ENCODE measurements at places on chromosomes 3 and 15.

DNA sequence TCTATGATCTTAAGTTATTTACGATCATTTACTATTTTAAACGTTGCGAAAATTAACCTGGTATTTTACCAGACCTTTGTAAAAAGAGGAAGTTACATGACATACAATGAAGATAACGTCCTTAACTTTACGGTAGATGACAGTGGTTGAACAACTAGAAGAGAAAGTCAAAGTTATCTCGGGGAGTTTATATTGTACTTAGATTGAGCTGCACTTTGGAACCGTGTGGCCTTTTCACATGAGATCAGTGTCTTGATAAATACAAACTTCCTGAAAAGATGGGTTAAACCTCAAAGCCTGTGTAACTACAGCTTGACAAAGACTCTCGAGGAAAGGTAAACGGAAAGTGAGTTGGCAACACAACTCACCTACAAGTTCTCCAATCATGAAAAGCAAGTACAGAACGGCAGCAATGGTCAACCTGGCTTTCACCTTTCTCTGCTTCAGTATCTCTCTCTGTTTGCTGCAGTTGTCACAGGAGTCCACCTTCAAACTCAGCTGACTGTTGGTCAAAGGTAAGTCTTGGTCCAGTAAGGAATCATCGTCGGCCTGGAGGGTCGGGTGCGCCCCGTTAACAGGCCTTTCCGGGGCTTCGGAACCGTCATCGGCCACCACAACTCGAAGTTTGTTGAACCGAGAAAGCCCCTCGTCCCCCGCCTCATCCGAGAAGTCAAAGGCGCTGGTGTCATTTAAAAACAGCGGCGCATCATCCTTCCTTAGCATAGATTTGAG is 793 bp downstream of the SLC30A4 start:
- DNase-seq = peak; percentile 35

GRCh38 chr15:73717206-73717605 is 33.0 kb downstream of the CD276 start:
- no peak for DNase-seq

DNA sequence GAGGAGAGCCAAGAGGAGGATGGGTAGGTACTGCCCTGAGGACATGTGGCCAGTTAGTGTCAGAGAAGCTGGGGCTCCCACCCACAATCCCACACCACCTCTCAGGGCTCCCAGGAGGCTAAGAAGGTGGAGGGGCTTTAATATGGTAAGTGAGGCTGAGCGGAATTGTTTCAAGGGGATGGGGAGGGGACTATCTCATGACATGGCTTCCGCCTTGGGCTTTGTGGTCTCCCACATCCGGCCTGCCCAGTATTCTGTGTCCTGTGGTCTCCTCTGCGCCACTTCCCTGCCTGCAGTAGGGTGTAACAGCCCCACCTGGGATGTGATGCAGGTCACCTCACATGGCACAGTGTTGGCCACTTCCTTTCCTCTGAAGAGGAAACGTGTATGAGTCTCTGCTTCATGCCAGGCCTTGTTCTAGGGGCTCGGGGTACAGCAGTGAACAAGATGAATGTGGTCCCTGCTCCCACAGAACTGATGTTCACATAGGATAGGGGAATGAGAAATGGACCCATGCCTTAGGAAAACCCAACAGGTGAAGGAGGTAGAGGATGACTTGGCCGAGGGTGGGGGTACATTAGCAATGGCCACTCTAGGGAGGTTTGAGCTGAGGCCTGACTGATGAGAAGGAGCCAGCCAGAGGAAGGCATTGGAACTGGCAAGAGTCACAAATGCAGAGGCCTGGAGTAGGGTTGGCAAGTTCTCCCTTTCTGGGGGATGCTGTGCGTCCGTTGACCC is 3.2 kb downstream of the NEIL1 start:
- no peak for DNase-seq

GRCh38 chr3:126305427-126305826 is 51.8 kb downstream of the KLF15 start:
- no peak for DNase-seq

DNA sequence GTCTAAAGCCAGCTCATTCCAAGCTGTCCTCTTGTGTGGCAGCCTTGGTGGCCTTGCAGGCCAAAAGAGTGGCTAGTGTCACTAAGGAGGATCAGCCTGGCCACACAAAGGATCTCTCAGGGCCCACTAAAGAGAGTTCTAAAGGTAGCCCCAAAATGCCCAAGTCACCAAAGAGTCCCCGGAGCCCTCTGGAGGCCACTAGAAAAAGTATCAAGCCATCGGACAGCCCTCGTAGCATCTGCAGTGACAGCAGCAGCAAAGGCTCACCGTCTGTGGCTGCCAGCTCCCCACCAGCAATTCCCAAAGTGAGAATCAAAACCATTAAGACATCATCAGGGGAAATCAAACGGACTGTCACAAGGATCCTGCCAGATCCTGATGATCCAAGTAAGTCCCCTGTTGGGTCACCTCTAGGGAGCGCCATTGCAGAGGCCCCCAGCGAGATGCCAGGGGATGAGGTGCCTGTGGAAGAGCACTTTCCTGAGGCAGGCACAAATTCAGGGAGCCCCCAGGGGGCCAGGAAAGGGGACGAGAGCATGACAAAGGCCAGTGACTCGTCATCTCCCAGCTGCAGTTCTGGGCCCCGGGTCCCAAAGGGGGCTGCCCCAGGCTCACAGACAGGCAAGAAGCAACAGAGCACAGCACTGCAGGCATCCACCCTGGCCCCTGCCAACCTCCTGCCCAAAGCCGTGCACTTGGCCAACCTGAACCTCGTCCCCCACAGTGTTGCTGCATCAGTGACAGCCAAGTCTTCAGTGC is 33.5 kb upstream of the ALPK3 start:
- no peak for DNase-seq

DNA sequence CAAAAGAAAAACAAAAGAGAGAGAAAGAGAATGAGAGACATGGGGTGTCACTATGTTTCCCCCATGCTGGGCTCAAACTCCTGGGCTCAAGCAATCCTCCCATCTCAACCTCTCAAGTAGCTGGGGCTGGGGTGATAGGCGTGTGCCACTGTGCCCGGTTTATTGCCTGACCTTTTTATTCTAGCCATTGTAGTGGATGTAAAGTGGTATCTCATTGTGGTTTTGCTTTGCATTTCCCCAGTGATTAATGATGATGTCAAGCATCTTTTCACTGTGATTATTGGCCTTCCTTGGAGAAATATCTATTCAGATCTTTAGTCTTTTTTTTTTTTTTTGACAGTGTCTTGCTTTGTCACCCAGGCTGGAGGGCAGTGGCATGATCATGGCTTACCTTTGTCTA is 37.7 kb upstream of the GK5 start:
- no peak for DNase-seq

DNA sequence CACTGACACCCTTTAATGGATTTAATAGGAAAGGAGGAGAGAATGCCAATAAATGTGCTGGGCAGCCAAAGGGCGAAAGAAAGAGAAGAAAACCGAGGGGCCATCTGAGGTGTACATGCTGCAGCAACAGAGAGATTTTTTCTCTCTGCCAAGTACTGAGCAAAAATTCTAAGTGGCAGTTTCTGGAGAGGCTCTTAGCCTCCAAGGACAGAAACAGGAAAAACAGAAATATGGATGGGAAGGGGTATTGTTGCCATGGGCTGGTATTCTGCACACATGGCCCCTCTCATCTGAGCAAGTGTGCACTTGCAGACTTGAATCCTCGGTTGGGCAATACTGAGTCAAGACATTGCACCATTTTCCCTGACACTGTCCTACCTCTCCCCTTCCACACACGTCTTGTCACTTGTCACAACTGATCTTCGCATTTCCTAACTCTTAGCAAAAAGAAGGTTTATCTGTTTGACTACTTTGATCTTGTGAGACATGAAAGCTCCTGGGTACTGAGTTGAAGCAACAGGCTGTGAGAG is 73.9 kb downstream of the PRICKLE2 start:
- no peak for DNase-seq

DNA sequence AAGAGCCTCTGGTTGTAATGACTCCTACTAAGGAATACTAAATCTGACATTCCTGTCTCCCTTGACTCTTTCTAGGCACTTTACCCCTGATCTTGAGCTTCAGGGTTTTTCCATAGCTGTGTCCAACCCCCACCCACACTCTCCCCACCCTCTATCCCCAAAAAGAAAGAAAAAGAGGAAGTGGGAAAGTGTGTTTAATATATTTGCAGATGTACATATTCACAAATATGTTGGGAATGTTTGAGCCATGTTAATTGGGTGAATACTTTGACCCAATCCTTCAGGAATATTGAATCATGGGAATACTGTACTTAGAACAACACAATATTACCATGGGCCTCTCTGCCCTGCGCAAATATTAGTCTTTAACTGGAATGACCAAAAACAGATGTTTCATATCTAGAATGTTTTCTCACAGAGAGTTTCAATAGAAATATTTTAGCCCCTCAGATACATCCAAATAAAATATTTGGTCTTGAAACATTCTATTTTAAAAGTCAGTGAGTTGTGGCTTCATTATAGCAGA is 19.8 kb upstream of the PFN2 start:
- peak; percentile 36 for DNase-seq

- no peak for DNase-seq
Measured at GRCh38 chr15:45442507-45443135, 64.3 kb upstream of the GATM start.

DNA sequence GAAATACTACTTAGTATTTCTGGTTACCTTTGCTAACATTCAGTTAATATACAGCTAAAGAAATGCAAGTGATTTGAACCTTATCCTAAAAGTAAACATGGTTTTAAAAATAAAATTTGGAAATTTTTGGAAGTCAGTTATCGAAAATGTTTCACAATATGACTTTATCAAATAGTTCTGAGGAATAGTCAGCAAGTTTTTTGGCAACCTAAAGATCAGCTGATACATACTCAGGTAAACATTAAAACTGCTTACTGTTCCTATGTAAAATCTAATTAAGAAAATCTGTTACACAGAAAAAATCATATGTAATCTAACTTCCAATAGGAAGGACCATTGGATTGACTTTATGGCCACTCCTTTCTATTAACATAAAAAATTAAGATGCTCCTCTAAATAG is 24.1 kb downstream of the IFT80 start:
- no peak for DNase-seq

- DNase-seq = peak; percentile 90
Measured at GRCh38 chr15:60379525-60380274, 18.1 kb downstream of the ANXA2 start.

DNA sequence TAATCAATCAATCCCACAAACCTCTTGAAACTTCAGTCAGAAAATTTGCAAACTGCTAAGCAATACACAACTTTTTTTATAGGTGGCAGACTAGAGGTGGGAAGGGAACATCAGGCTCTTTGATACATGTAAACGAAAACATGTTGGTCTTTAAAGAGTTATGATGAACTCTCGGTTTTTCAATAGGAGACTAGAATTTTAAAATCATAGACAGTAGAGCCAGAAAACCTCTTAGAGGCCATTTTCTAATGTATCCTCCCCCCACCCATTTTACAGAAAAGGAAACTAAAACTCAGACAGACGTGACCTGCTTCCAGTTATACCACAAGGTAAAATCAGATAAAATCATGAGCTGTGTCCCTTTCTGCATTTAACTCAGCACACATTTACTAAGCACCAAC is 179.1 kb upstream of the LPP start:
- DNase-seq = no peak

DNA sequence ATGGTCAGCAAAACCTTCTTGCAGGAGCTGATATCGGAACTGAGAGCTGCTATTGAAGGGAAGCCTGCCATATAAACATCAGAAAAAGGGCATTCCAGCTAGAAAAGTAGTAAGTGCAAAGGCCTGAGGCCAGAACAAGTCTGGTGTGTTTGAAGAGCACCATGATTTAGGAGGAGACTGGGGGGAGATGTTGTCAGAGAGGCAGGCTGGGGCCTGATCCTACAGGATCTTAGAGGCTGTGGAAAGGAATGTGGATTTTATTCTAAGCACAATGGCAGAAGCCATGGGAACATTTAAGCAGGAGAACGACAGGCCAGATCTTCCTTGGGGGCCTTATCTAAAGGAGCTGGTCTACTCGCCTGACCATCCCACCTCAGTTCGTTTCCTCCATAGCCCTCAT is 5.1 kb upstream of the MUC13 start:
- DNase-seq = no peak

GRCh38 chr3:21407743-21408142 is 343.3 kb downstream of the ZNF385D start:
- DNase-seq = no peak

- DNase-seq = no peak
Measured at GRCh38 chr3:161268601-161269000, 47.5 kb downstream of the NMD3 start.

- DNase-seq = no peak
Measured at GRCh38 chr3:67497746-67498145, 156.7 kb downstream of the SUCLG2 start.

DNA sequence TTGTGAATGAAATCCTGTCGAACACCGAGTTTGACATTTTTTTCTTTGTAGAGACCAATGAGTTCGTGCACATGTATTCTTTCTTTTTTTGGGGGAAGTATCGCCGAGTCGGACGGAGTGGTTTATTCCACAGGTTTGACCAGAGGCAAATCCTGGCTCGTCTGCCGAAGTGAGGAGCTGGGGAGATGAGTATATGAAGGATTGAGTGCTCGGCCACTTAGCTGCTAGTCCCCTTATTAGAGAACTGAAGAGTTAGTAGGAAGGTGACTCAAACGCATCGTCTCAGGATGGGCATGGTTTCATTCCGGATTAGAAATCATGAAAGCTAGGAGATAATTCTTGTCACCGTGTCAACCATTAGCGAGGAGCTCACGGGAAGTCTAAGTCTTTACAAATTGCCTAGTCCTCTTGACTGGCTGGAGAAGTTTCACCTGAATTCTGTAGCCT is 154.7 kb upstream of the GOLIM4 start:
- DNase-seq = peak; percentile 17

GRCh38 chr15:70142072-70142321 is 44.3 kb upstream of the TLE3 start:
- DNase-seq = no peak

GRCh38 chr3:190773948-190774347 is 88.5 kb downstream of the GMNC start:
- no peak for DNase-seq

- DNase-seq = no peak
Measured at GRCh38 chr3:138806376-138807080, 28.2 kb downstream of the PIK3CB start.

GRCh38 chr3:192597913-192598312 is 129.4 kb downstream of the FGF12 start:
- DNase-seq = no peak

DNA sequence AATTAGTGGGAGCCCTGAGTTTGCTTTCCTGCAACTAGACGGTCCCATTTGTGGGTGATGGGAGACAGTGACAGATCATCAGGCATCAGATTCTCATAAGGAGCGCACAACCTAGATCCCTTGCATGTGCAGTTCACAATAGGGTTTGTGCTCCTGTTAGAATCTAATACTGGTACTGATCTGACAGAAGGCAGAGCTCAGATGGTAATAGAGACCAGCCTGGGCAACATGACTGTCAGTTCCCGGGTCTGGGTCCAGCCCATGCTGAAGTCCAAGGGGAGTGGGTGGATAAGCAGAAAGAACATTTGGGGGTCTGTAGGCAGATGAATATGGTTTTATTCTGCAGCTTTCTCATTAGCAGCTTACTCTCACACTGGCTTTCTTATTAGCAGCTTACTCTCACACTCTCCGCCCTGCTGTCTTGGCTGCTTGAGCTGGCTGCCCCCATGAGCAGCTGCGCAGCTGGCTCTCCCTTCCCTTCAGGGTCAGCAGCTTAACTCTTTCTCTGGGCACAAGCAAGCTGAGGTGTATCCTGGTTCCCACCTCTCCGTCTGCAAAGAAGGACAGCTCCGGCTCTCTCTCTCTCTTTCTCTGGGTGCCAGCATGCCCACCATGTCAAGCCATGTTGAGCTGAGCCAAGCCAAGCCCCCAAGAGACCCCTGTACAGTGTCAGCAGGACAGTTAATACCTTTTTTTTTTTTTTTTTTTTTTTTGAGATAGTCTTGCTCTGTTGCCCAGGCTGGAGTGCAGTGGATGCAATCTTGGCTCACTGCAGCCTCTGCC is 46.5 kb downstream of the KLHDC8B start:
- DNase-seq = peak; percentile 15
